ENCODE measurements at places on chromosomes 13 and 19.

DNA sequence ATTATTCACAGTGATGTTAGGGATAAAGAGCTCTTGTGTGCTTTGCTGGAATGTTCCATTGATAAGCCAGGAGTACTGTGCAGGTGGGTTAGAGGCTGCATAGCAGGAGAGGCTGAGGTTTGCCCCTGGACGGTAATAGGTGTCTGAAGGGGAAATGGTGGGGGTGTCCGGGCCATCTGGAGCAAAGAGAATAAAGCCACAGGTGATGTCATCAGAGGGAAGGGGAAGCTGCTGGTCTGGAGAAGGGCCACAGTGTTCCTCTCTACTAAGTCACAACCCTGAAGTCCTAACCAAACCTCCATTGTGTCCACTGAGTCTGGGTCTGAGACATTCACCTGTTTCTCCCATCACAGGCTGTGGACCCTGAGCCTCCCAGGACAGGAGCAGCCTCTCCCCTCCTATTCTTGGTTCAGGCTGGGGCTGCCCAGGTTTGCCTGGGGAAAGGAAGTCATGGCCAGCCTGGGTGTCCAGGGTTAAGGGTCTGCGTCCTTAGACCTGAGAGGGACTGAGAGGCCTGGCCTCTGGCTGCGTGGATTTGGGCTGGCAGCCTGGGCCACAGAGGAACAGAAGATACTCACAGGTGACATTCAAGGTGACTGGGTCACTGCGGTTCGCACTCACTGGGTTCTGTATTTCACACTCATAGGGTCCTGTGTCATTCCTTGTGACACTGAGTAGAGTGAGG lies 6.8 kb downstream of the CEACAM1 start:
- DNase-seq: no peak

GRCh38 chr19:1045247-1045603 lies 5.3 kb downstream of the ABCA7 start:
- no peak for DNase-seq

DNA sequence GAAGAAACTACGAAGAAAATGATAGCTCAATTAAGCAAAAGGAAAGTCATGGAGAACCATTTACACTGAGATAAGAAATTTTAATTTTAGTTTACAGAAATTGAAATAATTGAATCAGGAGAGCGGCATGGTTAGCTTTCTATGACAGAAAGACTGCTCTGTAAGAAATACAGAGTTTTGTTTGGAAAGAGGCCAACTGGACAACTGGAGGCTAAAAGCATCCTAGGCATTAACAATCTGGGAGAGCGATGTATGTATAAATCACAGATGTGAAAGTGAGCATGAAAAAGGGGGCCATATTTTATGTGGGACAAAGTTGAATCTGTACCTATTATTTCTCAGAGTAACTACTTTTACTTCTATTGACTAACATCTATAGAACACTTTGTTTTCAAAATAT lies 1608.8 kb upstream of the PCDH20 start:
- no peak for DNase-seq

DNA sequence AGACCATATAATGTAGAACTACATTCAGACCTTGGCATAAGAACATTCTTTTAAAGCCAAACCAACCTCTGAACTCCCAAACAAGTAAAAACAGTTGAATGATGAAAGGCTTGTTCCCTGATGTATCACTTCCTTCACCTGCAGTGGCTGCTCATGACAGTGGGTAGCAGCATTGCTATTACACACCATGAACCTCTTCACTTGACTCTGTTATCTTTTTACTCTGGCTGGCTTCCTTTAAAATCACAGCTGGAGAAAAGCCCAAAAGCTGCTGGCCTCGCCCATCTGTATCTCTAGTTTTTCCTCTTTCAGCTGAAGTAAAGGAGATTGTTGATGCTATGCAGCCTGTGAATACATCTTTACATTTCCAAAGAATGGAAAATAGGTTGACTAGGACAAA lies 22.6 kb downstream of the THSD1 start:
- no peak for DNase-seq

GRCh38 chr19:6736917-6737283 lies 480 bp downstream of the GPR108 start:
- no peak for DNase-seq

DNA sequence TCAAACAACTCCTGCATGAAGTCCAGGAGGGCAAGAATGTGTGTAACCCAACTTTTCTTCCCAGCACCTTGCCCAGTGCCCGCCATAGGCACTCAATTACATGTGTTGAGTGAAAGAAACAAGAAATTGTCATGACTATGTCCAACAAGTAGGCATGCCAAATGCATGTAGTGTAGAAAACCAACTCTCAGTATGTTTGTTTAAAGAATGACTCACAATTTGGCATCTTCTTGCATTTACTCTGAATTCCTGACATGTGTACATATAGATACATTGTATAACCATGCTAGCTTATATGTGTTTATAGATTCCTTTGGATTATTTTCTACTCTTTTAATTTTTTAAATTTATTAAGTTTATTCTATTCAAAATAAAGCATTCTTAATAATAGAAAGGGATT lies 305.0 kb downstream of the EFNB2 start:
- no peak for DNase-seq

DNA sequence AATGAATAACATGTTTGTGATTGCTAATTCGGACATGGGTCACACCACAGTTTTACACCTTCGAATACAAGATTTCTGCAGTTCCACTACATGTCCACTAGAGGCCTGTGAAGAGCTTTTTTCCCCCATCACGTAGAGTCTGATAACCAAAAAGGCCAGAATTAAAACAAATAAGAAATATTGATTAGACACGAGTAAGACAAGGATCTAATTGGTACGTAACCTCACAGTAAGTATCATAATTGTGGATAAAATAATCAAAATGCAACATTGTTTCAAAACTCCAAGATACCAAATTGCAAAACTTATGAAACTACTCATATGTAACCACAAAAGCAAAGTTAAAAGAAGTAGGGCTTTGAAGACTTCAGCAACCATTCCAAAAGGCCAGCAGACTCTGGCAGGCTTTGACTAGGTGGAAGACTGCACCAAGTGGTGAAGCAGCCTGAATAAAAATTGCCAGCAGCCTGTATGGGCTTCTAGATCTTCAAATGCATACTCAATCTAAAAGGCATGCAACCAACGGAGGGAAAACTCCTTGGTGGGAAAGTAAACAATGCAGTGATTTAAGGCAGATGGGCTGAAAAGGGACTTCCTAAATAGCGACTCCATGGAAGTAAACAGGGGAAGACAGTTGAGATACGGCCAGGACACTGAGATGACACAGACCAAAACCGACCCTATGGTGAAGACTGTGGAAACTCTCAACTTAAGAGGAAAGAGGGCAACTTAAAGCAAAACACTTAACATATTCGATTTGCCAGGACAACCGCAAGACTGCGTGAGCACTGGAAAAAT lies 56.7 kb downstream of the STARD13 start:
- DNase-seq: no peak

DNA sequence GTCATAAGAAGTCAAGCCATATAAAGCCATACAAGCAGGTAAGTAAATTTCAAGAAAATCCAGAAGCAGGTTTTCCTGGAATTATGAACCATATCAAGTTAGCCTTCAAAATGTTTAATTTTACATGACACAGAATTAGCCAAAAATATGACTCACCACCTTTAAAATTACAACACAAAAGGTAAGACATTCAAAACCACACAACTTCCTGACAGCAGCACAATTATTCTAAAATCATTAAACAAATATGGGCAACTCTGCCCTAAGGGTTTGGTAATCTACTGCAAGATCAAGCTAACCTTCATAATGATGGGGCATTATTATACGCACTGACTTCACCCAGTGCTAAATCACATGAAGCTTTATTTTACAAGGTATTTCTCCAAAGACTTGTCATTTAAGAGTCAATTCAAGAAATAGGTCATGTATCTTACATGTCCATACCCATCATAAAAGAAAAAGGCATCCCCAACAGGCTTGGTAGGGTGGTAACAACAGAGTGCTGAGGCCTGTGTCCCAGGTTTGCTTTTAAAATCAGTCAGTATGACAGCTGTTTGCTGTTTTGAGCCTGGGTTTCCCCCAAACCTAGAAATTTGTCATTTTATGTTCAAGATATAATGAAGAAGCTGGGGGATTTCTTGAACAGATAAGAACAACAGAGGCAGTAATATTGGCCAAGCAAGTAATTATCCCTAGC lies 15.2 kb downstream of the RCBTB1 start:
- DNase-seq: no peak

GRCh38 chr19:29671393-29672160 lies 6.3 kb downstream of the PLEKHF1 start:
- DNase-seq: peak; percentile 75

DNA sequence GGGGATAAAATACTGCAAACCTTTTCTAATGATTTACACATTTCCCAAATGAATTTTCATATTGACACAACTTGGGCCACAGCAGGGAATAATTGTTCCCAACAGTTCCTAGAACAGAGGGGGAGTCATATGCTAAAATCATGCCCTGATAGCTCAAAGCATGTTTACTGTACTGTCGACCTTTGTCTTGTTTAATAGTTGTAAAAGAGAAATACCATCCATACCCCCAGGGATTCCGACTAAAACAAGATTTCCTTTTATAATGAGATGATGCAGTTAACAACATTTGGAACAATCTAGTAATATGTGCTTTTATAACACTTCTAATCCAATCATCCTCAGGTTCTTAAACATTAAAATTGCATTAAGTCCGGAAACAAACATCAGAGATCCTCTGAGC lies 759.7 kb downstream of the OLFM4 start:
- no peak for DNase-seq

DNA sequence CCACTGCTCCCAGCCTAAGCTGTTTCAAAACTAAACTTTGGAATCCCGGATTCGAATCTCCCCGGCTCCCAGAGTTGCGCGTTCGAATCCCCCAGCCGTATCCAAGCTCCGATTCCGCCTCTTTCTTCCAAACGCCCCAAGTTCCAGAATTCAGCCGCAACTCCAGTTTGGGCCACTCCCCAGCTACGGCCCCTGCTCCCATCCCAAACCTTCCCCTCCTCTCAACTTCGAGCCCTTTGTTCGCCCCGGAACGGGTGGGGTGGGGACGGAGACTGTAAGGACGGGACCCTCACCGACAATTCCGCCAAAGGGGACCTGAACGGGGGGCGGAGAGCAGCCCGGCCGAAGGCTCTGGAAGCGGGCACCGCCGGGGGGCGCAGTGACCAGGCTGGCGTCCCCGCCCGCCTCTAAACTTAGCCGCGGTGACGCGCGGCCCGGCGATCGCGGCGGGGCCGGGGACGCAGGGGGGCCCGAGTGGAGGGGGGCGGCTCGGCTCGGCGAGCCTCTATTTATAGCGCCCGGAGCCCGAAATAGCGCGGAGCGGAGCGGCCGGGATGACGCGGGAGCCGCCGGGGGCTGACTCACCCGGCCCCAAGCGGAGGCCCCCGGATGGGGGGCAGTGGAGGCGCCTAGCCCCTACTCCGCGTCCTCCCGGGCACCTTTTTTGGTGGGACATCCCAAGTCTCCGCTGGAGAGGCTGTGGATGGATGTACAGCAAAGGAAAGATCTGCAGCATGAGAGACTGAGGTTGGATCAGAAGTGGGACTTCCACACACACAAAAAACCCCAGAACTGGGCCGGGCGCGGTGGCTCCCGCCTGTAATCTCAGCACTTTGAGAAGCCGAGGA lies 4.9 kb upstream of the ERCC1 start:
- no peak for DNase-seq

- no peak for DNase-seq
These were observed 44.4 kb upstream of the FARP1 start for GRCh38 chr13:98098516-98098915.

- no peak for DNase-seq
These were observed 695.3 kb downstream of the DIAPH3 start for GRCh38 chr13:59468396-59468795.

DNA sequence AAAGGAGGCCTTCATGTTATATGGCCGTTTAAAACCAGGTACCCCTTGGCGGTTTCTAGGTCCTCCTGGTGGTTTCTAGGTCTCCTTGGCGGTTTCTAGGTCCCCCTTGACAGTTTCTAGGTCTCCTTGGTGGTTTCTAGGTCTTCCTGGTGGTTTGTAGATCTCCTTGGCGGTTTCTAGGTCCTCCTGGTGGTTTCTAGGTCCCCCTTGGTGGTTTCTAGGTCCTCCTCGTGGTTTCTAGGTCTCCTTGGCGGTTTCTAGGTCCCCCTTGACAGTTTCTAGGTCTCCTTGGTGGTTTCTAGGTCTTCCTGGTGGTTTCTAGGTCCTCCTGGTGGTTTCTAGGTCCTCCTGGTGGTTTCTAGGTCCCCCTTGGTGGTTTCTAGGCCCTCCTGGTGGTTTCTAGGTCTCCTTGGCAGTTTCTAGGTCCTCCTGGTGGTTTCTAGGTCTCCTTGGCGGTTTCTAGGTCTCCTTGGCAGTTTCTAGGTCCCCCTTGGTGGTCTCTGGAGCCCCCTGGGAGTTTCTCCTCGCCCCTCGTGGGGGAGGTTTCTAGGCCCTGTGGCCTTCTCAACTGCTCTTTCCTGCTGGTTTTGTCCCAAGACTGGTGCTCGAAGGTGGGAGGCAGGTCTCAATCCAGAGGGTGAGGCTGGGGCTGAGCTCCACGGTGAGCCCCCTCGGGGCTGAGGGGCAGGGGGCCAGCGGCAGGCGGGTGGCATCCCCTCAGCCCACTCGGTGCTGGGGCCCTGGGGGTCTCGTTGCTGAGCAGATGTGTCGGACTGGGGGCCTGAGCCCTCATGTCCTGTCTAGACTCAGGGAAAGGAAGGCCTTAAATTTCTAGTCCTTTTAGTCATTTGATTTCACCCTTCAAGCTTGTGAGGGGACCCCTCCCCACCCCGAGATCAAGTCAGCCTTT lies 8.0 kb downstream of the HCN2 start:
- no peak for DNase-seq

DNA sequence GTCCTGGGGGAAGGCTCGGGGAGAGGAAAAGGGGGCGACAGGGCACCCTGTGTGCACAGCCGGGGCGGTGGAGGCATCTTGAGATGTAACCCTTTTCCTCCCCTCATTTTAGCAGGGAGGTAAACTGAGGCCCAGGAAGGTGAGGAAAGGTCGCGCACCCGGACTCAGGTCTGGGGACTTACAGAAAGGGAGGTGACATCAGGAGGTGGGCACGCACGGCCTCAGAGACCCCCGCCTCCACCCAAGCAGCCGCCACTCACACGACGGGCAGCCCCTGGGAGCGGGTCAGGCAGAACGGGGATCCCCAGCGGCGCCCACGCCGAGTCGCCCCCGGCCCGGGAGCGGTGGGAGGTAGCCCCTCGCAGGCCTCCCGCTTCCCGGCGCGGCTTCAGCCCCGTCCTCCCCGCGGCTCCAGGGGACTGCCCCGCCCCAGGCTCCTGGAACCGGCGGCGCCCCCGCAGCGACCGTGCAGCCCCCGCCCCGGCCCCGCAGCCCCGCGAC lies 477 bp downstream of the PIP5K1C start:
- no peak for DNase-seq

DNA sequence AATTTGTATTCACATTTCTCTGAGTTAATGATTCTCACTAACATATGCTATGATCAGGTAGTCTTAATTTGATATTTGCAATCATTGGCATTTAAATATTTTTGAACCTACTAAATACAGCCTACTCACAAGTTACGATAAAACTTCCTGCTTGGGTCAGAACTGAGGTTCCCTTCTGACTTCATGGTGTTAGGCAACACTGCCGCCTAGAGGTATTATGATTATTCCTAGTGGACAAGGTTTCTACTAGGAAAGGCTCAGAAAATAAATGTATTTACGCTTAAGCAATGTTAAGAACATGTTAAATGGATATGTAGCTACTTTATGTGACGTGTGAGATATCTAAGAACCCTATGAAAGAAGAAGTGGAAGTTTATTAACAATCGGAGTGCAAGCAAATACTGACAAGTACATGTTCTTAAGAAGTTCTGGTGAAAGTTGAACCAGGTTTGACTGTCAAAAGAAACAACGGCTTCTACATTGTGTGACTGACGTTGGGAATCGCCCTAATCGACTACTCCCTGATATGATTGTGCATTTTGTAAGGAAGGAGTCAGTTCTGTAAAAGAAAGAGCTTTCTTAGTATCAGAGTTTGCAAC lies 1395.8 kb downstream of the SLITRK5 start:
- no peak for DNase-seq

All from activated naive CD4-positive, alpha-beta T cell (primary cell).